ENCODE measurements at places on chromosomes 13 and 19.

- DNase-seq, result no peak
Observed at GRCh38 chr13:38042771-38043170, 173.2 kb upstream of the TRPC4 start.

GRCh38 chr13:24306632-24307031, 2.7 kb upstream of the C1QTNF9 start:
- DNase-seq, result no peak

GRCh38 chr13:25836574-25837336, 215.1 kb downstream of the SHISA2 start:
- no peak for DNase-seq

DNA sequence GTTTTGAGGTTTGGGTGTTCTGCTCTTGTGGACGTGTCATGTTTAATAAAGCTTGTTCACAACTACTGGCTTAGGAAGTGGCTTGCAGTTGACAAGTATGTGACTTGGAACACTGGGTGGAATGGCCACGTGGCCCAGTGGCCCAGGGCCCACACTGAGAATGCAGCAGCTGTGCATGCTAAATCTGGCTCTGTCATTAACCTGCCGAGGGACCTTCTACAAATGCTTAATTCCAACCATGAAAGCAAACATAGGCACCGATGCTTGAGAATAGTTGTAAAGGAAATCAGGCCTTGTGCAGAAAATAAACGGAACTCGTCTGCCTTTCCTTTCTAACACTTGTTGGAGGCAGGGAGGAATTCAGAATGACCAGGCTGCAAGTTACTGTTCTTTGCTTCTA, 11.6 kb upstream of the CLDN10 start:
- no peak for DNase-seq

DNA sequence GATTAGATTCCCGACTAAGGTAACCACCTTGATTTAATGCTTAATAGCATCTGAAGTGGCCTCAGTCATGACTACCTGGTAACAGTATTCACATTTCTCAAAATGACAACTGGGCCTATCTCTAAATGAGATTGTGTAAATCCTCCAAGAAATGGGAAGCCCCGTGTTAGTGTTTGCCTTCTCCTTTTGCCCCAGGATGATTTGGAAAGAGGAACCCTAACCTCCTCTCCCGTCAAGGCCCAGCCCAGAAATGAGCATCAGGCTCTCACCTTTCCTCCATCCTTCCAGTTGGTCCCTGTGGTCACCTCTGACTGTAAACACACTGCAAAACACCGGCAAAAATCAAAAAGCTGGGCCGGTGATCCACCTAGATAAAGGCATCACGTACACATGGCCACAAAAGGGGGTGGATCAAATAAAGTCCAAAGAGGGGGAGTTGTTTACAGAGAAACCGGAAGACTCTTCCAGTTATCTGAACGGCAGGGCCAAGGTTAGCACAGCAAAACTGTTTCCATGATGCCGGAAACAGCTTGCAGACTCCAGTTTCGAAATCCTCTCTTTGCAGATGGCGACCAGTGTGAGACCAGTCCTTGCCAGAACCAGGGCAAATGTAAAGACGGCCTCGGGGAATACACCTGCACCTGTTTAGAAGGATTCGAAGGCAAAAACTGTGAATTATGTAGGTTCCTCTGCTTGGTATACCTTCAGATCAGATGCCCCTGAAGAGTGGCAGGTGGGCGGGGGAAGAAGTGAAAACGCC, 16.4 kb downstream of the F10 start:
- DNase-seq, result no peak

DNA sequence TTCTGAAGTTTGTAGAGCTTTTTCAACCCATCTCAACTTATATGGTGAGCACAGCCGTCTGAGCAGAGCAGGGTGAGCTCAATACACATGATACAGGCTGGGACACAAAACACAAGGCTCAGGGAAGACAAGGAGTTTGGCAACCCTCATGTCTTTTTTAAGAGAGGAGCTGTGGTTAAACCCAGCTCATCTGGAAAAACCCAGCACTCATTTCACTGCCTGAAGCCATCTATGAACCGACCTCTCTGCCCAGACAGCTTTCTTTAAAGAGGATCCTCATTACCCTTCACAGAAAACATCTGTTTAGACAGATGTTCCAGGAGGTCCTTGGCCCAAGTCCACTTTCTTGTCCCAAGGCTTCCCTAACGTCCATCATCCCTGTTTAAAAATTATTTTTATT, 170.0 kb upstream of the TSHZ3 start:
- no peak for DNase-seq

DNA sequence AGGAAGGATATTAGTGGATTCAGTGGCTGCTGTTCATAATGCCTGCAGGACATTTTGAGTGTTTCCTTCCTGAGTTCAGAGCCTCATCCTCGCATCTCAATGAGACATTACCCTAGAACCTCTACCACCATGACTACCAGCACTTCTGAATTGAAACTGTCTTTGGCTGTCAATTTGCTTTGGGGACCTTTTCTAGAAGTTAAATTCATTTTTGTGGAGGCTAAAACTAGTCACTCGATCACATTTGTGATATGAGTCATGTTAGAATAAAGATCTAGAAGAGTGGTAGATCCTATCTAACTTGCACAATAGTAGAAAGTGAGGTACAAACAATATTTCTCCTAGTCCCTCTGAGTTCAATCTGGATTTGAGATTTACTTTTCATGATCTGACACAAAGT, 124.9 kb downstream of the KCNRG start:
- no peak for DNase-seq

DNA sequence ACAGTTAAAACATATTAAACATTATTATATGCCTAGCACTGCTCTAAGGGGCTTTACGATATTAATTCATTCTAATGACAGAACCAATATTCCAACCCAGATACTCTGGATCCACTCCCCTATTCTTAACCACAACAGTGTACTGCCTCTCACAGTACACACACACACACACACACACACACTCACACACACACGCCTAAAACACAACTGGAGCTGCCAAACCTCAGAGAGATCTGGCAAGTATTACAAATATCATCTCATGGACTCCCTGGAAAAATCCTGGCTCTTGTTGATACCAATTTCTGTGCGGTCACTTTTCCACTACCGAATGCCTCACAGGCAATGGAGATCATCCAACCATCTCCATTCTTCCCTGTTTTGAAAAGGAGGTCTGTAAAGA, 1.3 kb downstream of the ZNF780A start:
- DNase-seq, result no peak

DNA sequence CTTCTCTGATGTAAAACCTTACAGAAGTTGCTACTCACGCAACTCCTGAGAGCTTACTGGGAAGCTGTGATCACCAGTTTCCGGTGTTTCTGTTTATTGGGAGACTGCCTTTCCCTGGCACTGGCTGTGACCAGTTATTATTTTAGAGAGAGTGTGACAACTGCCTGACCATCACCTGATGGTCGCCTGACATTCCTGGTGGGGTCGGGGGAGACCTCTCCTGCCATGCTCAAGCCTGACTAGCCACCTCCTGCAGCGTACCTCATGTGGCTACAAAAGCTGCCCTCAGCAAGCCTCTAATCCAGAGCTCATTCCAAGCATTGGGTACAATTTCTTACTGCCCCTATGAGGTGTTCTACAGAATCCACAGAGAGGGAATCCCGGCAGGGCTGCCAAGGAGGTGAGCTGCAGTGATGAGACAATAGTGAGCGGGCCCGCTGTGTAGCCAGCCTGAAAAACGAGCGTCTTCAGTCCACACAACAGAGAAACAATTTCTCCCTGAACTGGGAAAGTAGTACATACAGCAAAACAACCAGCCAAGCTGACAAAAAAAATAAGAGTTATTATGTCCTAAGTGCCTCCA, 28.7 kb downstream of the GJA3 start:
- DNase-seq, result no peak

DNA sequence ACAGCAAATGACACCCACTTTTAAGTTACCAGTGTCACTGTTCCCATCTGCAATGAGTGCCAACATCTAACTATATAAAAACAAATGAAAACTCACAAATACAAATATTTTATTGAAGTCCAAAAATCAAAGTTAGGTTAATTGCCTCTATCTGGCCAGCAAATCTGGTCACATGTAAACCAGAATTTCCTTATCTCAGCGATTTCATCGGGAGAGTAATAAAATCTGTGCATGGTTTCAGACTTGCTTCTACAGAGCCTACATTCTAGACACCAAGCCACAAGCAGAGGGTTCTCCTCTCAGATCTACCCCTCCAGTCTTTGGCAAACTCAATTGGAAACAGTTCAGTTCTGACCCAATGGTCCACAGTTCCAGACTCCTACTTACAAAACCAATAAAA, 189.6 kb downstream of the ABCC4 start:
- DNase-seq, result no peak

DNA sequence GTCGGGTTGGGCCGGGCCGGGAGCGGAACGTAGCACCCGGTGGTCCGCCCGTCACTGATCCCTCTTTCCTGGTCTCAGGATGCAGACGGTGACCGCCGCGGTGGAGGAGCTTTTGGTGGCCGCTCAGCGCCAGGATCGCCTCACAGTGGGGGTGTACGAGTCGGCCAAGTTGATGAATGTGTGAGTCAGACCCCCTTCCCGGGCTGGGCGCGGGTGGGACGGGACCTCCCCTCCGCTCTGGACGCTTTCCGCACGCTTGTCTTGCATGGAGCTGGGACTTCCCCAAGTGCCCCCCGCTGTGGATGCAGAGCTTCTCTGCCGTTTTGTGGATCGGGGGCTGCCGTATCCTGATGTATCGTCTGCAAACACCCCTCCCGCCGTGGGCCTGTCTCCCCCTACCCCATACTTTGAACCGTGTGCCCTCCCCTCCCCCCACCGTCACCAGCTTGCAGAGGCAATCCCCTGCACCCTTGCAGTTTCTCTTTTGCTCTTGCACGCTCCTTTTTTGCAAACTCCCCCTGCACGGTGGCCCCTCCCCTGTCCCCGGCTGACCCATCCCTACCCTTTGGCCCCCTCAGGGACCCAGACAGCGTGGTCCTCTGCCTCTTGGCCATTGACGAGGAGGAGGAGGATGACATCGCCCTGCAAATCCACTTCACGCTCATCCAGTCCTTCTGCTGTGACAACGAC, 669 bp downstream of the GADD45B start:
- peak; percentile 40 for DNase-seq
